ENCODE measurements at places on chromosomes 12 and 14. TPM values are rescaled to one million over a fixed set of nuclear protein-coding genes. Genes with fewer than 3 reads are reported as not detected.

Gene PPFIBP1
- total RNA-seq: 7.2 TPM

Gene FAM222A
- total RNA-seq: 0.73 TPM

Gene GSG1
- not detected for total RNA-seq

Gene CDKL1
- total RNA-seq: 5.2 TPM

Gene SCNN1A
- total RNA-seq: not detected

Gene MAP1LC3B2
- total RNA-seq: 1.0 TPM

Gene PLCZ1
- not detected for total RNA-seq

Gene BDKRB2
- not detected for total RNA-seq

Gene APOF
- not detected for total RNA-seq

DNA sequence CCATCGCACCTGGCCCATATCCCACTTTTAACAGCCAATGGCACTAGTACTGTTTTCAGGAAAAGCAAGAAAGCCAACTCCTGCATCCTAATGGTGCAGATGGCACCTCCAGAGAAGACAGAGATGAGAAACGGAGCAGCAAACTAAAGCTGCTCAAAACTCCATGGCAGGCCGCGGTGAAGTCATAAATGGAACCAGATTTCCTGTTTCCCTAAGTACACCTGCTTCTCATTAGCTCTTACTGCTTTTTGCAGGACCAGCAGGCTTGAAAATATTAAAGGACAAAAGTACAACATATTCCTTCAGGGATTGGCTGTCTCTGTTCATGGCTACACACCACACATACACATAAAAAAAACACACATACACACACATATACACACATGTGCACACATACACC is 36.7 kb upstream of the LGALS3 start:
- H3K4me3 ChIP-seq: no peak overlapping the region
- H3K27me3 ChIP-seq: no peaks in the 10 kb centered on the region
- no peak for DNase-seq
- peaks cover 13% of the 10 kb centered on the region for H3K4me1 ChIP-seq
- H3K36me3 ChIP-seq: no peaks in the 10 kb centered on the region
- H3K27ac ChIP-seq: no peak overlapping the region

DNA sequence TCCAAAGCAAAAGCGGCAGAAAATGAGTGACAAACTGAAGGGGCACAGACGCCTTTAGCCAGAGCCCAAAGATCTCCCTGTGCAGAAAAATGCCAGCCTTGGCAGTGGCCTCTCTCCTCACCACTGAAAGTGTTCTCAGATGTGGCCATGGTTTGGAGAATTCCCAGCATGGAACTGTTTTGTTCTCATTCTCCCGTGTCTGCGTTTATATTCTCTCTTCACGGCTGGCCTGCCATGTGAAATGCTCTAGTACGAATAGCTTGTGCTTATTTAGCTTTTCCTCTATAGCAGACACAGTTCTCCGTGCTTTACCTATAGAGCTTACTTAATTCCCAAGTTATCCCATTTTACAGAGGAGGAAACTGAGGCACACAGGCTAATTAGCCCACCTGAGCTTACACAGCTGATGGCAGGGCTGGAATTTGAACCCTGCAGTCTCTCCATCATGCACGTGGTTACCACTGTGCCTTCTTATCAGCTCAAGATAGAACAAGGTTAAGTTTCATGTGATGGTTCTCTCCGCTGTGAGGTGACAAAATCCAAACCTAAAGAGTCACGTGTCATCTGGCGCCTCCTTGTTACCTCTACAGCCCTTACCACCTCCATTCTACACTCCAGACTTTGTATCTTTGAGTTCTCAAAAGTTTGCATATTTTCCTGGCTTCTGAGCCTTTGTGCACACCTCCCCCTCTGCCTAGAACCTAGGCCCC is 141.6 kb downstream of the GCH1 start:
- DNase-seq: no peak
- H3K27ac ChIP-seq: no peak overlapping the region
- no peaks in the 10 kb centered on the region for H3K27me3 ChIP-seq
- no peak overlapping the region for H3K4me3 ChIP-seq
- H3K4me1 ChIP-seq: no peaks in the 10 kb centered on the region

- no peaks in the 10 kb centered on the region for H3K36me3 ChIP-seq
- no peak overlapping the region for H3K27ac ChIP-seq
- H3K4me1 ChIP-seq: no peaks in the 10 kb centered on the region
- no peak overlapping the region for H3K4me3 ChIP-seq
- H3K27me3 ChIP-seq: no peaks in the 10 kb centered on the region
- DNase-seq: no peak
These were observed 163.9 kb upstream of the ARID2 start for GRCh38 chr12:45565590-45565989.

DNA sequence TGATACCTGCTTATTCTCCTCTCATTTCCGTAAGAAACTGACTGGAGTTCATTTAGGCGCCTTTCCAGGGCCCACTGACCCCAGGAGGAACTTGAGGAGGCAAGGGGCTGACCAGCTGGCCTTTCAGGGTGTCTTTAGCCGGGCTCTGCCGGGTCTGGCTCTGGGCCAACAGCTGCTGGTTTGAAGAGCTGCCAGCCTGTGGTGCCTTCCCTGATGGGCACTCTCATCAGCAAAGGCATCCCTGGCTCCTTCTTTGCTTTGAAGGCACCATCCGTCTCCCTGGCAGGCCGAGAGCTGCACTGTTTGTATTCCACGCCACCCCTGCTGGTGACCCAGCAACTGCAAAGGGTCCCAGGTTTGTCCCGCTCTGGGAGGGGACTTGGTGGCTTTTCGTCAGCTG is 42.0 kb downstream of the IQSEC3 start:
- peaks cover 26% of the 10 kb centered on the region for H3K4me1 ChIP-seq
- DNase-seq: no peak
- H3K27ac ChIP-seq: no peak overlapping the region
- H3K4me3 ChIP-seq: no peak overlapping the region
- H3K36me3 ChIP-seq: no peaks in the 10 kb centered on the region

DNA sequence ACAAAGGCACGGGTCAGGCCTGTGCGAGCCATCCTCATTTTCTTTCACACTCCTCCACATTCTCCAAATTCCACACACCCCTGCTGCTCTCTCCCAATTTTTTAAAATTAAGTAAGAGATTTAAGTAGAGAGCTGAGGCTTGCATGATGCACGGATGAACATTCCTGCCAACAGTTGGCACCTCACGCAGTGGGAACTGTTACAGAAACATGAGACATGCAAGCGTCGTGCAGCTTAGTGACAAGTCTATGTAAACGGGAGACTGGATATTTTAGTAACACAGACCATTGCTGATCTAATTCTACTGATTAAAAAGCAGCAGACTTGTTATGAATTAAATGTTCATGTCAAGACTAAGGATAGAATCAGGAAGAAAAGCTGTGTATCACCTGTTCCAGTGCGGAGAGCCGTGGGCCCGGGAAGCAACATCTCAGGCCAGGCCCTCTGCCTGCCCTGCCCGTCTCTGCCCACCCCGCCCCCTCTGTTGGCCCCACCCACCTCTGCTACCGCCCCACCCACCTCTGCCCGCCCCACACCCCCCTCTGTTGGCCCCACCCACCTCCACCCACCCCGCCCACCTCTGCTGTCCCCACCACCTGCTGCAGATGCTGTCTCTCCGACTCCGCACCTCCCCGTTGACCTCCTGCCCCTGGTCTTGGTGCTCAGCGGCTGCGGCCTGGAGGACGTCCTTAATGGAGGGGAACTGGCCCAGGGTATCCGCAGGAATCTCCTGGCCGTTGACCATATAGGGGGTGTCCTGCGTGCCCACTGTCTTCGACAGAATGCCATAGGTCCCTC is 21.2 kb downstream of the GOLGA3 start:
- H3K4me1 ChIP-seq: no peaks in the 10 kb centered on the region
- peaks cover 78% of the 10 kb centered on the region for H3K36me3 ChIP-seq
- DNase-seq: no peak
- no peak overlapping the region for H3K27ac ChIP-seq

- H3K36me3 ChIP-seq: no peaks in the 10 kb centered on the region
- no peaks in the 10 kb centered on the region for H3K4me1 ChIP-seq
- no peak for DNase-seq
- no peak overlapping the region for H3K4me3 ChIP-seq
These were observed 40.1 kb downstream of the NGB start for GRCh38 chr14:77230914-77231313.

- no peak overlapping the region for H3K27ac ChIP-seq
- no peak for DNase-seq
- peaks cover 43% of the 10 kb centered on the region for H3K36me3 ChIP-seq
- H3K27me3 ChIP-seq: no peaks in the 10 kb centered on the region
- H3K4me3 ChIP-seq: no peak overlapping the region
These were observed 46.1 kb downstream of the RNFT2 start for GRCh38 chr12:116784238-116784612.

DNA sequence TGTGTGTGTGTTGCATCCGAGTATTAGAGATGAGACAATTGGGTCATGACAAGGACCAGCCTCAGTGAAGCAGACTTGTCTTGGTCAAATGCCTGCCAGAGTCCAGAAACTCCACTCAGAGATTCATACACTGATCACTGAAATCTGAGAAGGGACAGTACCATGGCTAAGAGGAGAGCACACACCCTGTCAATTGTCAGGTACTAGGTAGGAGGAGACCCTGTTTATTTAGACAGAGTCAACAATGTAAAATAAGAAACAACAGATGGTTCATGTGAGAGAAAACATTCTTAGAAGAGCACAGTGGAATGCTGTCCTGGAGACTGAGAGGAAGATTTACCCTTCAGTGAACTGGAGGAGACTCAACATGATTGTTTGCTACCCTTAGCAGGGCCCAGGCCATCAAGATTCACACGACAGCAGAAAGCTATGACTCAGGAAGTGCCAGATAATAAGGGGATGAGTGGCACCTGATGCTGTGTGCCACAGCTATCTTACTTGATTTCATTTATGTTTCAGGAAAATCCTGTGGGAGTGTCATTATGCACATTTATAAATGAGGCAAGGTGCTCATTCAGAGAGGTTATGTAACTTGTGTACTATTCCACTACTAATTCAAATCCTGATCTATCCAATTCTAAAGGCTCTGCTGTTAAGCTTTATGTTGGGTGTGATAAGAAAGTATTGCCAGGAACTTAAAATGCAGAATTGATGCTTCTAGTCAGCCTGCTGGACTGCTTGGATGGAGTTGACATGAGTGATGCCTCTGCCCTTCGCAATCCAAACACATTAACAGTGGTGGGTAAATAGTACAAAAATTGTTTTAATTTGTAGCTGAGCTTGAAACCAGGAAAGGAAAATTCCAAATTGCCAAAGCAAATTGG is 136.6 kb upstream of the NEDD1 start:
- H3K4me3 ChIP-seq: no peak overlapping the region
- no peak overlapping the region for H3K27ac ChIP-seq
- no peaks in the 10 kb centered on the region for H3K4me1 ChIP-seq
- DNase-seq: no peak

DNA sequence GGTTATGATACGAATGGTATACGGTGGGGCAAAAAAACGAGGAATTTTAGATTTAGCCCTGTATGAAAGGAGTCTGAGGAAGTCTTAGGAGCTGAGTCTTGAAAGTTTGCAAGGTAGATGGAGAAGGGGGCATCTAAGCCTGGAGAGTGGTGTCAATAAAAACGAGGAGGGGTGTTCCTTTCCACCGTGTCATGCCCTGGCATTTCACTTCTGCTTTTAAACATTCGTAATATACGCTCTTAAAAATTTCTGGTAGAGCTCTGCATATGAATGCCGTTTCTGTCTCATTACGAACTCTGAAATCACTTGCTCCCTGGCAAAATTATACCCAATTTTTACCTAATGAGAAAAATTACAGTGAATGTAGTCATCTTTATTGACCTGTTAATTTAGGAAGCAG is 170.2 kb downstream of the ERC1 start:
- DNase-seq: no peak
- H3K4me3 ChIP-seq: peak overlapping the region; percentile 60
- no peak overlapping the region for H3K27ac ChIP-seq
- H3K36me3 ChIP-seq: peaks cover 11% of the 10 kb centered on the region

DNA sequence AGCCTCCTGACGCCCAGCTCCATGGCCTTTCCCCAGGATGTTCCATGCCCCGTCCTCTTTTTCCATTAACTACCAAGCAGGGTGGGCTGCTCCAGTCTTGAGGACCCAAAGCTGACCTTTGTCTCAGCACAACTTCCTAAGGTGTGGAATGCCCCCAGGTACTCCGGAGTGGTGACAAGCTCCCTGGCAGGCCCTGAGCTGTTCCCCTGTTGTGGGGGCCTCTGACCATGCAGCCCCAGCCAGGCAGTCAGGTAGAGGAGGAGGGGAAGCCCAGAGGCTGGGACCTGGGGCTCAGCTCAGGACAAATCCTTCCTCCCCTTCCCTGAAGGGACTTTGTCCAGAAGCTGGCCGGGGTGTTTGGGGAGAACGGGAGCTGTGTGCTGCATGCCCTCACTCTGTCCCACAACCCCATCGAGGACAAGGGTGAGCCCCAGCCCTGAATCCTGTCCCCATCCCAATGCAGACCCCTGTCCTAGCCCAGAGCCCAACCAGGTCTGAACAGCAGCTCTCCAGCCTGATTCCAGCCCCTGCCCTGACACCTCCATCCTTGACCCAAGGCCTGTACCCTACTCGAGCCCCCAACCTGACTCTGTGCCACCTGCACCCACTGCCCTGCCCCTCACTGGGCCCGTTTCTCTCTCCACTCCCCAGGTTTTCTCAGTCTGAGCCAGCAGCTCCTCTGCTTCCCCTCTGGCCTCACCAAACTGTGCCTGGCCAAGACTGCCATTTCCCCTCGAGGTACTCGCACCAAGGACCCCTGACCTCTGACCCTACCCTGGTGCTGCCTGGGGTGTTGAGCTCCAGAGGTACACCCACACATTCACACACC is 4.4 kb downstream of the CARMIL3 start:
- peaks cover 13% of the 10 kb centered on the region for H3K4me1 ChIP-seq
- no peak for DNase-seq
- H3K4me3 ChIP-seq: no peak overlapping the region

- H3K27me3 ChIP-seq: no peaks in the 10 kb centered on the region
- H3K27ac ChIP-seq: no peak overlapping the region
- peaks cover 4% of the 10 kb centered on the region for H3K36me3 ChIP-seq
- H3K4me1 ChIP-seq: no peaks in the 10 kb centered on the region
- no peak overlapping the region for H3K4me3 ChIP-seq
These were observed 14.2 kb upstream of the WDR20 start for GRCh38 chr14:102125546-102125945.

DNA sequence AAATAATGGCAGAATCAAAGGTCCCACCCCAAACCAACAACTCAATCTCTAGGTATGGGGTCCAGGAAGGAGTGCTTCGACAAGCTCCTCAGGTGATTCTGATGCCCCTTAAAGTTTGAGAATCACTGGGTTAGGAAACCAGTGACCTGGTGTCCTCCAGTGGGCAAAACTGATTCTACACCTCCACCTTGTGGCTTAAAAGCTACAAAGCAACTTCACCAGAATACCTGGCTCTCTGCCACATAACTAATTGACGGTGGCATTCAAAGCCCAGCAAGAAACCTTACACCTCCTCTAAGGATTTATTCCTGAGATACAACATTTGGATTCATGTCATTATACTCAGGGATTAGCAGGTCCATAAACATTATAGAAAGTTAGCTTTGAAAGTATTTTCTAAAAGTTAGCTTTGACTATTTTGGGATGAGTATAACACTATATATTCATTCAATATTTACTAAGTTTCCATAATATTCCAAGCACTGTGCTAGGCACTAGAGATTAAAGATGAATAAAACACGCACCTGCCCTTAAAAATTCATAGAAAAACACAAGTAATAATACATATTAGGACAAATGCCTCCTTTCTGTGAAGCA is 45.4 kb downstream of the DCAF5 start:
- H3K4me3 ChIP-seq: no peak overlapping the region
- peaks cover 69% of the 10 kb centered on the region for H3K36me3 ChIP-seq
- no peak for DNase-seq
- no peak overlapping the region for H3K27ac ChIP-seq

All from activated B cell treated with CpG ODN at 0.5 μM for 24 hours (primary cell).